Left lung (tissue), 14 donors: ENCODE measurements at places on chromosomes 7 and 10.

DNA sequence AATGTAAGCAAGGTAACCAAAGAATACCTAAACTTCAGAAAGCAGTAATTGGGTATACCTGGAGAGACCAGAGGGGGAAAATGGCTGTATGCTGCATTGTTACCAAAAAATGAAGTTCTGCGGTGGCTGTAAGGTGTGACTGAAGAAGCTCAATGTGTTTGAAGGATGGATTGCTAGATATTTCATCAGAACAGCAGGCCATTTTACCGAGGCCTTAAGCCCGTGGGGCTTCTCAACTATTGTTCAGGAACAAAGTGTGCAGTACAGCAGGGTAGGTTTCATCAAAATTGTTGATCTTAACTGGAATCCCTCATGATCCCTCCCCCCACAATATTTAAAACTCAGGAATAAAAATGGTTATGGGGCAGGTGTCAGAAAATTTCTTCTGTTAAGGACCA lies 204.0 kb upstream of the GHITM start:
- H3K4me1 ChIP-seq = no peaks in the 10 kb centered on the region
- no peak for DNase-seq
- no peak overlapping the region for H3K27ac ChIP-seq

DNA sequence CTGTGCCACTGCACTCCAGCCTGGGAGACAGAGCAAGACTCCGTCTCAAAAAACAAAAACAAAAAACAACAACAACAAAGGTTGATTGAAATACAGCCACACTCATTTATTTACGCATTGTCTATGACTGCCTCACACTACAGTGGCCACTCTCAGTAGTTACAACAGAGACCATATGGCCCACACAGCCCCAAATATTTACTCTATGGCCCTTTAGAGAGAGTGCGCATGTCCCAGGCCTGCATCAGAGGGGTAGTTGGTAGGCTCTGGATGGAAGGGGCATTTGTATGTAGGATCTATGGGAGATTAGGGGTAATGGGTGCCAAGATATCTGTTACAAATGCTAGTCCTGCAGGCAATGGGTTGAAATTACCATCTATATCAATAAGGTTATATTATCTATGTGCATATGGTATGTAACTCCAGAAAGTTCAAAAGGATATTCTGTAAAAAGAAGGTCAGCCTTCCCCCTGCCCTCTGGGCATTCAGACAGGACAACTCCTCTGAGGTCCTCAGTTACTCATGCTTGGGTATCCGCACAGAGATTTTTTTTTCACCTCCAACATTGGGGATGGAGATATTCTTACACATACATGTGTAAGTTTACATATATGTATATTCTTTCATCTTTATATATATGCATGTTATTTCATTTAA lies 56.3 kb downstream of the DENND2A start:
- no peaks in the 10 kb centered on the region for H3K36me3 ChIP-seq
- H3K27ac ChIP-seq = no peak overlapping the region
- no peak overlapping the region for H3K4me3 ChIP-seq
- H3K4me1 ChIP-seq = no peaks in the 10 kb centered on the region

DNA sequence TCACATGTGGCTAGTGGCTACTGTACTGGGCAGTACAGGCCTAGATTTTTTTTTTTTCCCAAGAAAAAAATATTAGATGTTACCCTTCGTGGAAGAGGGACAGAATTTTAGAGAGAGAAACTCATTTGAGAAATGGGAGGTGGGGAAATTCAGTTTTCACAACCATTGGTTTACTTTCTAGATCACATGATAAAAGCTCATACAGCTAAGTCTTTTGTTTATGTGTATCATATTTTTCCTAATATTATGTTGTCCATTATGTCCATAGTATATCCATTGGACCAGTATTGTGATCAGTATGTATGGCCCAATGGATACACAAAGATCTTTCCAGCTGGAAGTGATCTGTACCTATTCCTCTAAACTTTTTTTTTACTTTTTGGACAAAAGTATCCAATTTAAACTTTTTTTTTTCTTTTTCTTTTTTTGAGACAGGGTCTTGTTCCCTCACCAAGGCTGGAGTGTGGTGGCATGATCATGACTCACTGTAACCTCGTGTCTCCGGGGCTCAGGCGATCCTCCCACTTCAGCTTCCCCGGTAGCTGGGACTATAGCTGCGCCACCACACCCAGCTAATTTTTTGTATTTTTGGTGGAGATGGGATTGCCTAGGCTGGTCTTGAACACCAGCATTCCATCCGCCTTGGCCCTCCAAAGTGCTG lies 4.1 kb downstream of the CALU start:
- no peak overlapping the region for H3K4me3 ChIP-seq
- DNase-seq = no peak
- H3K4me1 ChIP-seq = peaks cover 62% of the 10 kb centered on the region
- H3K36me3 ChIP-seq = peaks cover 7% of the 10 kb centered on the region
- H3K27me3 ChIP-seq = no peaks in the 10 kb centered on the region

- no peak for DNase-seq
- H3K27ac ChIP-seq = no peak overlapping the region
- H3K4me3 ChIP-seq = no peak overlapping the region
- no peaks in the 10 kb centered on the region for H3K36me3 ChIP-seq
- H3K27me3 ChIP-seq = no peaks in the 10 kb centered on the region
Measured at GRCh38 chr7:131112431-131112830, 215.2 kb upstream of the MKLN1 start.

DNA sequence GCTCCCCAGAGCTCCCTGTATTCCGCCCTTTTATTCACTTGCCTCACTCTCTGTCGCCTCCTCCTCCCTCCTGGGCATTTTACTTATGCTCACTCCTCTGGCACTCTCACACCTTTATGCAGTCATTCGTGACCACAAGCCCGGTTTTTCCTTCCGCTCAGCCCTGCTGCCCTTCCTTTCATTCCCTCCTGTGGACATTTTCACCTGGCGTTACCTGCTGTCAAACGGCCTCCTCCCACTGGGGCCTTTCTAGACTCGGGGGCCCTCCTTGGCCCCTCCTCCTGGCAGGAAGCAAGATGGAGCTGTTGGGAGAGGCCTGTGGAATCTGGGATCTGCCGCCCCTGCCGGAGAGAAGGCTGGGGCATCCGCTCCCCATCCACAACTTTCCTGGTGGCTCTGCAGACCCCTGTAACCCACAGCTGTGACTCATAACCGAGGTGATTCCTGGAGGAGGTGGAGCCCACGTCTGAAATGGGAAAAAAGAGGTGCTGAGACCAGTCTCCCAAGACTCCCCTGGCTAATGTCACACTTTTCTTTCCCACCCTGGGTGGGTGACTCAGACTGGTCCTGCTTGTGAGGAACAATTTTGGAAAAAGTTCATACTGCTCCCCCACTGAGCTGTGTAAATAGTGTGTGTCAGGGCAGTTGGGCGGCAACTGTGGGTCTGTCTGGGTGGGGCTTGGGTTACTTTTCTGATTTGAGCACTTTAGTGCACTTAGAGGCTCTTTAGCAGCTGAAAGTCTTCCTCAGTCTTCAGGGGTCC lies 1.2 kb downstream of the VCL start:
- DNase-seq = peak; percentile 86
- peak overlapping the region; percentile 84 for H3K4me3 ChIP-seq
- peaks cover 56% of the 10 kb centered on the region for H3K4me1 ChIP-seq
- H3K27ac ChIP-seq = peak overlapping the region; percentile 86
- no peaks in the 10 kb centered on the region for H3K27me3 ChIP-seq

DNA sequence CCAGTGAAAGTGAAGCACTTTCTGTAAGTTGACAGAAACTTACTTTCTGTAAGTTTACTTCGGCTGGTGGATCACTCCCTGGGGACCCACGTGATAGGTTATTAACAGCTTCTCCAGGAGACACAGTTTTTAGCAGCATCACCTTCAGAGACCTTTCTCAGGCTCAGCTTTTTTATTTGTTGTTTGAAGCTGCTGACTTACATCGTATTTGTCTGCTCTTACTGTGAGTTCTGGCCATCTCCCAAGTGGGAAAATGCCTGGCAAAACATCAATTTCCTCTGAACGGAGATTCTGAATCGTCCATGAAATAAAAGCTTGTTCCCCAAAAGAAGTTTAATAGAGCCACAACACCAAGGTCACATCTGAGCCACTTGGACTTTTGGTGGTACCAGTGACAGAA lies 178.7 kb upstream of the PODXL start:
- no peak overlapping the region for H3K4me3 ChIP-seq
- H3K27ac ChIP-seq = no peak overlapping the region
- DNase-seq = peak; percentile 33
- no peaks in the 10 kb centered on the region for H3K4me1 ChIP-seq
- peaks cover 37% of the 10 kb centered on the region for H3K27me3 ChIP-seq

- H3K27ac ChIP-seq = no peak overlapping the region
- DNase-seq = no peak
- H3K27me3 ChIP-seq = no peaks in the 10 kb centered on the region
Measured at GRCh38 chr10:118638680-118639079, 43.2 kb upstream of the PRLHR start.

DNA sequence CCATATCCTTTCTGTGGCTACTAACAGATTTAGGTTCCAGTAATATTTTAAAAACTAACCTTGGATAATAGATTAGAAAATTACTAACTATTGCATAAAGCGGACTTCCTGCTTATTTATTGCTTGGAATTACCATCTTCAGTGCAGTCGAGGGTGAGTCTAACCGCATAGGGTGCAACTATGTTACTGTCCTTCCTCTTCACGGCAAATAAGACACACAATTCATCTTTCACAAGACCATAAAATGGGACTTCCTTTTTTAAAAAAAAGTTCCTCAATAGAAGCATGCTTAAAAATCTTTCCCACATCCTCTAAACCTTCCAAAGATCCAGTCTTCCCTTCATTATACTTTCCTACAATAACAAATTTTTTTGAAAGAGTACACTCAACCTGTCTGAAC lies 2.1 kb downstream of the SLC25A40 start:
- peak overlapping the region; percentile 80 for H3K4me3 ChIP-seq
- no peaks in the 10 kb centered on the region for H3K27me3 ChIP-seq
- no peaks in the 10 kb centered on the region for H3K36me3 ChIP-seq
- no peaks in the 10 kb centered on the region for H3K4me1 ChIP-seq

GRCh38 chr10:4217187-4217586 lies 432.2 kb upstream of the KLF6 start:
- no peaks in the 10 kb centered on the region for H3K36me3 ChIP-seq
- H3K27ac ChIP-seq = no peak overlapping the region

DNA sequence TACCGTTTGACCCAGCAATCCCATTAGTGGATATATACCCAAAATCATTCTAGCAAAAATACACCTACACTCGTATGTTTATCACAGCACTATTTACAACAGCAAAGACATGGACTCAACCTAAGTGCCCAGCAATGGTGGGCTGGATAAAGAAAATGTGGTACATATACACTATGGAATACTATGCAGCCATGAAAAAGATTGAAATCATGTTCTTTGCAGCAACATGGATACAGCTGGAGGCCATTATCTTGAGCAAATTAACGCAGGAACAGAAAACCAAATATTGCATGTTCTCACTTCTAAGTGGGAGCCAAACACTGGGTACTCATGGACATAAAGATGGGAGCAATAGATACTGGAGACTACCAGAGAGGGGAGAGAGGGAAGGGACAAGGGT lies 223.9 kb downstream of the FRMD4A start:
- H3K36me3 ChIP-seq = no peaks in the 10 kb centered on the region
- no peak overlapping the region for H3K4me3 ChIP-seq

GRCh38 chr7:291373-292092 lies 1.6 kb downstream of the FOXL3 start:
- no peaks in the 10 kb centered on the region for H3K4me1 ChIP-seq
- DNase-seq = no peak
- H3K27me3 ChIP-seq = peaks cover 88% of the 10 kb centered on the region
- H3K27ac ChIP-seq = no peak overlapping the region
- H3K36me3 ChIP-seq = no peaks in the 10 kb centered on the region

DNA sequence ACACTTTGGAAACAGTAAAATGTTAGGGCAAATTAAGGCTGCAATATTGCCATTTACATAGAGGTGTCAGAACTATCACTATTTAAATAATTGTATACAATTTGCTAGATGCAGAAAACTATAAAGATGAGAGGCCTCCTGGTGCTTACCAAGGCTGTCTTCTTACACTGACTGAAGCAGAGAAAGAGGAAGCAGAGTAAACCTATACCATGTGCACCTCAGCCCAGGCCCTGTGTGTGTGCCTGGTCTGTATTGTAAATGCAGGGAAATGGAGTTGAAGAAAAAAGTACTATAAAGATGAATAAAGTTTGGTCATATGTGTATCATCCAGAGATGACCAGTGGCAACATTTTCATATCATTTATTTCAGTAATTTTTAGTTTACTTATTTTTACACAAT lies 29.2 kb downstream of the ELMO1 start:
- no peak overlapping the region for H3K27ac ChIP-seq
- H3K36me3 ChIP-seq = no peaks in the 10 kb centered on the region
- no peak overlapping the region for H3K4me3 ChIP-seq

DNA sequence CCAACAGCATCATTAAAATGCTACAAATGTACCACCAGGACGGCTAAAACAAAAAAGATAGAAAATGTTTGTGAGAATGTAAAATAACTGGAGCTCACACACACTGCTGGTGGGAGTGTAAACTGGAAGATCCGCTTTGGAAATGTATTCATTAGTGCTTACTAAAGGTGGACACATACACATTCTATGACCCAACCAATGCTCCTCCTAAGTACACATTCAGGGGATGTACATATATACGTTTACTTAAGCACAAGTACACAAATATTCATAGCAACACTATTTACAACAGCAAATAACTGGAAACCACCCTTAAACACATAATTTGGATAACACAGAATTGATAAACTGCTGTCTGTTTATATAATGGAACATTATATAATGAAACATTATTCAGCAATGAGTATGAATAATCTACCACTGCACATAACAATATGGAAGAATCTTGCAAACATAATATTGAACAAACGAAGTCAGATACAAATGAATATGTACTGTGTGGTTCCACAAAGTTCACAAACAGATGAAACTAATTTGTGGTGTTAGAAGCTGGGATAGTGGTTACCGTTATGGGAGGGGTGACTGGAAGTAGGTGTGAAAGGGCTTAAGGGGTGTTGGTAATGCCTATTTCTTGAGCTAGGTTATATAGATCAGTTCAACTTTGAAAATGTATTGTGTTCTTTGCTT lies 52.1 kb downstream of the STRA8 start:
- H3K27ac ChIP-seq = no peak overlapping the region
- DNase-seq = no peak
- no peak overlapping the region for H3K4me3 ChIP-seq
- H3K36me3 ChIP-seq = no peaks in the 10 kb centered on the region
- H3K4me1 ChIP-seq = no peaks in the 10 kb centered on the region
- no peaks in the 10 kb centered on the region for H3K27me3 ChIP-seq
